ENCODE measurements at places on chromosomes 7 and 10. TPM values are rescaled to one million over a fixed set of nuclear protein-coding genes. Genes with fewer than 3 reads are reported as not detected.

MLXIPL gene
- 10.1 TPM for polyA plus RNA-seq

LRRC18 gene
- not detected for polyA plus RNA-seq

ARHGEF35 gene
- 24.1 TPM for polyA plus RNA-seq

OGDHL gene
- polyA plus RNA-seq, result 44.9 TPM

HABP2 gene
- polyA plus RNA-seq, result 0.55 TPM

SPDYE2B gene
- 3.6 TPM for polyA plus RNA-seq

SSMEM1 gene
- not detected for polyA plus RNA-seq

ZP3 gene
- 1.7 TPM for polyA plus RNA-seq

DNA sequence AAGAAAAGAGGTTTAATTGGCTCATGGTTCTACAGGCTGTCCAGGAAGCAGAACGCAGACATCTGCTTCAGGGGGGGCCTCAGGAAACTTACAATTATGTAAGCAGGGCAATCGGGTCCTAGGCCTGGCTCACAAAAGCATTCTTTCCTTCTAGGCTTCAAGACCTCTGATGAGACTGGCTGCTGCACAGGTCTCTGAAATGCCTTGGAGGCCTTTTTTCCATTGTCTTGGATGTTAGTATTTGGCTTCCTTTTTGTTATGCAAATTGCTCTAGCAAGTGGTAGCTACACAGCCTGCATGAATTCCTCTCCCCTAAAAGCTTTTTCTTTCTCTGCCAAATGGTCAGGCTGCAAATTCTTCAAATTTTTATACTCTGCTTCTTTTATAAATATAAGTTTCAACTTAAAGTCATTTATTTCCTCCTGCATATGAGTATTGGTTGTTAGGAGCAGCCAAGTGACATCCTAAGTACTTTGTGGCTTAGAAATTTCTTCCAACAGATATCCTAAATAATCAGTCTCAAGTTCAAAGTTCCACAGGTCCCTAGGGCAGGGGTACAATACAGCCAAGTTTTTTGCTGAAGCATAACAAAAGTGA is 83.1 kb upstream of the SEMA3A start:
- DNase-seq, result no peak

GRCh38 chr7:15845461-15845860 is 159.0 kb upstream of the MEOX2 start:
- no peak for DNase-seq

- no peak for DNase-seq
These were observed 26.6 kb upstream of the DDC start for GRCh38 chr7:50591480-50592438.

- DNase-seq, result no peak
These were observed 53.6 kb upstream of the ZPBP start for GRCh38 chr7:50146692-50147091.

- no peak for DNase-seq
These were observed 78.1 kb upstream of the CYTH3 start for GRCh38 chr7:6350433-6351058.

- no peak for DNase-seq
These were observed 3.3 kb downstream of the FAM133B start for GRCh38 chr7:92586841-92587240.

- no peak for DNase-seq
These were observed 113.4 kb downstream of the SEM1 start for GRCh38 chr7:96596120-96596826.

DNA sequence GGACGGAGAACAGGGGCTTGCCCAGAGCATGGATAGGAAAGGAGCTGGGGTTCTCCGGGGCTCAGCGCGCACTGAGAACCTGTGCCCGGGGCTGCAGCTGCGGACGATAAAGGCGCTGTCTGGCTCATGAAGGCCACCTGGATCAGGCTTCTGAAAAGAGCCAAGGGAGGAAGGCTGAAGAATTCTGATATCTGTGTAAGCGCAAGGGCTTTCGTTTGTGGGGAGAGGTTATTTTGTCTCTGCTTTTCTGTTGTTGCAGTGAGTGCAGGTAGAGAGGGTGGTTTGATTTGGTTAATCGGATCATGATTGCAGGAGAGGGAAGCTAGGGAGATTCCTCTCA is 250.5 kb downstream of the NSUN6 start:
- DNase-seq, result no peak

DNA sequence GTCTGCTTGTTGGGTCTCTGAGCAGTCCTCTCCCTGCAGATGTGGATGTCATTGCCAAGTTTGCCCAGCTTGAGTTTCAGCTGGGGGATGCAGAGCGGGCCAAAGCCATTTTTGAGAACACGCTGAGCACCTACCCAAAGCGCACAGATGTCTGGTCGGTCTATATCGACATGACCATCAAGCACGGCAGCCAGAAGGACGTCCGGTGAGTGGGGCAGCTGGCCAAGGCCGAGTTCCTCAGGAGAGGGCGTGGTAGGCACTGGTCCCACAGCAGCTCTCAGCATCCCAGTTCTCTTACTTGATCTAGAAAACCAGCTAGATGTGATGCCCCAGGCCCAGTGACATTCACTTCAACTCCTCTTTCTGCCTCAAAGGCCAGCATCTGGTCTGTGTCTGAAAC is 7.7 kb downstream of the CALHM2 start:
- no peak for DNase-seq

- DNase-seq, result no peak
These were observed 7.9 kb upstream of the C10orf120 start for GRCh38 chr10:122707535-122707934.

- no peak for DNase-seq
These were observed 108.4 kb downstream of the HIPK2 start for GRCh38 chr7:139669106-139670061.

- DNase-seq, result no peak
These were observed 156.5 kb downstream of the EXOC4 start for GRCh38 chr7:133409421-133409820.

DNA sequence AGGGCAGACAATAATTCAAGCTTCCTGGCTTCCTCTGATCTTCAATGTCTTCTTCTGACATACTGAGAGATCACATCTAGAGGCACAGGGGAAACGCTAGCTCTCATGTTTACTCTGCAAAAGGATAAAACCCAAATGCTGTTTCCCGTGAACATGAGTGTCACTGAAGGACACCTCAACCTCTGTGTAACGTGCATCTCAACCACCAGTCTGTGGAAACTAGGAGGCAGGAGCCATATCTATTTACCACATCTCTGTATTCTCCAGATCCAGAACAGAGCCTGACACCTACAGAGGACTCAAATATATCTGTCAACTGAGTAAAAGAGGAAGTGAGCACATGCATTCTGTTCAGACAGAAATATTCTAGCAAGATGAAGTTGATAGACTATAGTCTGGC is 140.3 kb upstream of the TARP start:
- DNase-seq, result no peak

- no peak for DNase-seq
These were observed 5.1 kb downstream of the WIPI2 start for GRCh38 chr7:5195157-5195556.

GRCh38 chr10:103448746-103449145 is 3.4 kb downstream of the CALHM2 start:
- DNase-seq, result no peak
